ENCODE measurements at places on chromosomes 5 and 9. TPM values are rescaled to one million over a fixed set of nuclear protein-coding genes. Genes with fewer than 3 reads are reported as not detected.

GRCh38 chr9:98132806-98133631 is 14.0 kb upstream of the TRIM14 start:
- DNase-seq, result peak; percentile 67

- DNase-seq, result peak; percentile 51
Measured at GRCh38 chr9:129889941-129890717, 54.9 kb downstream of the USP20 start.

- no peak for DNase-seq
Measured at GRCh38 chr5:1655496-1656270, 131.9 kb upstream of the LPCAT1 start.

GRCh38 chr5:65076251-65076869 is 307.6 kb downstream of the CWC27 start:
- DNase-seq, result no peak

- no peak for DNase-seq
Measured at GRCh38 chr9:69186841-69187611, 12.9 kb downstream of the TJP2 start.

DNA sequence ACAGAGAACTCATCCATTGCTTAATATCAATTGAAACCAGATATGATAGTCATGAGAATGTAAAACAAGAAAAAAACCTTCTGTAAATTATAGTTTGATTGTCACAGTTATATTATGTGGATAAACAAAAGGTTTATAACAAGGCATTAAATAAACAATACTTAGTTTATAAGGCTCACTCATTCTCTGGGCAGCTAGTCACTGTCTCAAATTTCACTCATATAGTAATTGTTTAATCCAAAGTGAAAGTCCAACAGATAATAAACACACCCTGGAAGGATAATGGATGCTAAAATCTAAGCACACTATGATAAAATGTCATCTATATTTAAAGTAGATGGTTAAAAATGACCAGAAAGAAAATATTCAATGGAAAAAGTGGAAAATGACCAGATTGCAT is 30.8 kb upstream of the SLC12A2 start:
- DNase-seq, result no peak

DNA sequence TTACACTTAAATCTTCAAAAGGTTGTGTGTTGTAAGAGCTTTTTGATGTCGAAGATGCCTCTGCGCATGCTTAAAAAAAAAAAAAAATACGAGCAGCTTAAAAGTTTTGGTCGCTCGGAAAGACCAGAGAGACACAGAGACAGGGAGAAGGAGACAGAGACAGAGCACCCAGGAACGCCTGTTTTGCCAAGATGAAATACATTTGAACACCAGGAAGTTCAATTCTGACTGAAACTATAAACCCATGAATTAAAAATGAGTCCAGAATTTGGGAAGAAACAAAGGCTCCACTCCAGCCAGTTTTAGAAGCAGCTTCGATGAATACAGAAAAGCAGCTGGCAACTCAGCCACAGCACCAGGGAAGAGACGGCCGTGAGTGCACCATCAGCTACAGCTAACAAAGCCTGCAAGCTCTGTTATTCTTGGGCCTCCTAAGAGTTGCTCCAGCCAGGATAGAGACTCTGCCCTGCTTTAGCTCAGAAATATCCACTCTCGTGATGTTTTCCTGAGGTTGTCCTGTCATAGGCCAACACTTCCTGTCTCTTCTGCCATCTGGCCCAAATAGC is 2.5 kb upstream of the ZNF474 start:
- no peak for DNase-seq

GRCh38 chr9:137814841-137815240 is 62.7 kb upstream of the CACNA1B start:
- DNase-seq, result no peak

- DNase-seq, result no peak
Measured at GRCh38 chr5:162514116-162514515, 446.5 kb downstream of the GABRG2 start.

DNA sequence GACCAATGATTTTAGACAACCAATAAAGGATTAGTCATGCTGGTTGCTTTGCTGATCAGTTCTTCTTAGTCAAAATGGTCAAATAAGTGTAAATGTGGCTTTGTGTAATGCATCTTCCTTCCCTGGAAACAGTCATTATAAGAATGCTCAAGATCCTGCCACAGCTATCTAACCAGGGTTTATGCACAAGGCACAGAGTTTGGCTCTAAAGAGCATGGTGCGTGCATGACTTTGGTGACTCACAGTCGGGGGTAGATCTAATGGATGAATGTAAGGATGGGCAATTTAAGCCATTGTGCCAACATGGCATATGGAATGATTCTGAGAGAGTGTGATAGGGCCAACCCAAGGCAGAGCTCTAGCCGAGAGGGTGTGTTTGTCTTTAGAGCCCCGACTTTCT is 6.5 kb downstream of the LIX1 start:
- DNase-seq, result no peak

DNA sequence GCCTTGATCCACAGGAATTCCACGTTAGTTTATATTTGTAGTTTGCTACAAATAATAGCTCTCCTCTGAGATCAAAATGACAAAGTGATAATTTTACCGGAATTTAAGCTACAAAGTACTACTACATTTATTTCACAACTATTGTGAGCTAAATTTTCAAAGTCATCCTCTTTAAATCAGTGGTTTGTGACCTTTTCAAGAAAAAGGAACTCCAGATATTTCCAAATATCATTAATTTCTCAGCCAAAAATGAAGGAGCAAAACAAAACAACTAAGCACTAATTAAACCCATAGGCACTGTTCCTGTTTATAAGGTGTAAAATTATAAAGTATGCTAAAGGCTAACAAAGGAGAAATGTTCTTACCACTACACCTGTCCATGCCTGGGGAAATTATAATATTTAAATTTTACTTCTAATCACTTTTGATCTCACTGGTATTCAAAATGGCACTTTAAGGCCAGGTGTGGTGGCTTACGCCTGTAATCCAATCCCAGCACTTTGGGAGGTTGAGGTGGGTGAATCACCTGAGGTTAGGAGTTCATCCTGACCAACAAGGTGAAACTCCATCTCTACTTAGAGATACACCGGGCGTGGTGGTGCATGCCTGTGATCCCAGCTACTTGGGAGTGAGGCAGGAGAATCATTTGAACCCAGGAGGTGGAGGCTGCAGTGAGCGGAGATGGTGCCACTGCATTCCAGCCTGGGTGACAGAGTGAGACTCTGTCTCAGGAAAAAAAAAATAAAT is 77.5 kb downstream of the CEMIP2 start:
- no peak for DNase-seq

DNA sequence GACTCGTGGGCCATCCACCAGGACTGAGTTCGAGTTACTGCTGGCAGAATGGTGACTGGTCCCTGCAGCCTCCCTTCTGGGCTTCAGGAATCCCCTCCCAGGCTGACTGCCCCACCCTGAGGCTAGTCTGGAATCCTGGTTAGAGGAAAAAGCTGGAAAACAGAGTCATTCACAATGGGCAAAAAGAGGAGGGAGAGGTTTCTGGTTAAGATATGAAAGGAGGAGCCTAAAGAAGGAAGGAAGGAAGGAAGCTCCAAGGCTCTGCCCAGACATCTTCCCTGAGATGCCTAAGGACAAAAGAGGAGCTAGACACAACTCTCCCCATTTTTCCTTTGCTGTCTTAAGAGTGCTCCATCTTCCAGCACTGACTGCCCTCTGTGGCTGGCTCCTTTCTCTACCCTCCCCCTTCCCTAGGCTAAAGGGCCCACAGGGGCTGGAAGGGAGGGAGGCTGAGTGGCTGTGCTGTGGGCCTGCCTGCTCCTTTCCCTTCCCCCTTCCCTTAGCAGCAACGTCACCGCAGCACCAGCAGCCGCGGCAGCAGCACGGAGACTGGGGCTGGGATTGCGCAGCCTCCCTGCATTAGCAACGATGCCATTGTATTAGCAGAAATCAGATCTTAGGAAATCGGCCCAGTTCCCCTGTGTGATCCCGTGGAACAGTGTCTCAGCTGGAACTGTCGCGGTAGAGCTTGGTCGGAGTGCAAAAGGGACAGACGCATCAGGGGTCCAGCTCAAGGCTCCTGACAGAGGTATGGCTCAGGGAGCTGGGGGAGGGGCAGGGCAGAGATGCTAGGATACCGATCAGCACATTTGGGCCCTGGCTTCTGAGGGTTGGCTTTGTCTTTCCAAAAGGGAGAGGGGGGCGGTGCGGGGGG is 48.7 kb downstream of the RUSC2 start:
- DNase-seq, result peak; percentile 81

DNA sequence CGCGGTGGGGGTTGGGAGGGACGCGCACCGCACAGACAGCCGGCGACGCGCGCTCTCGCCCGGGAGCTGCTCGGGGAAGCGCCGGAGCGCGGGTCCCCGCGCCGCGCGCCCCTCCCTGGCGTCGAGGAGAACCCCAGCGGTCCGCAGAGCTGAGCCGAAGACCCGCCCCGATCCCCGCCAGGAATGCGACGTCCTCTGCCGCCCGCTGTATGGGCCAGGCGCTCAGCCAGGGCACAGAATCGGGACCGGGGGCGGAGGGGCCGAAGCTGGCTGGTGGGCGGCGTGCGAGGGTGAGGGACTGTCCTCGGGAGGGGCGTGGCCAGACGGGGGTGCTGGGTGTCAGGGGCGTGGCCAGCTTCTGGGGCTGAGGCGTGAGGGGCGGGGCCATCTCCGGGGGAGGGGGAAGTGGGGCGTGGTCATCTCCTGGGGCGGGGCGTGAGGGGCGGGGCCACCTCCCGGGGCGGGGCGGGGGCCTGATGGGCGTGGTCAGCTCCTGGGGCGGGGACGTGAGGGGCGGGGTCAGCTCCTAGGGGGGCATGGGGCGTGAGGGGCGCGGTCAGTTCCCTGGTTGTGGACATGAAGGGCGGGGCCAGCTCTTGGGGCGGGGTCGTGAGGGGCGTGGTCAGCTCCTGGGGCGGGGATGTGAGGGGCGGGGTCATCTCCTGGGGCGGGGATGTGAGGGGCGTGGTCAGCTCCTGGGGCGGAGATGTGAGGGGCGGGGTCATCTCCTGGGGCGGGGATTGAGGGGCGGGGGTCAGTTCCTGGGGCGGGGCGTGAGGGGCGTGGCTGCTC is 965 bp downstream of the PTGDS start:
- peak; percentile 84 for DNase-seq

- DNase-seq, result no peak
Measured at GRCh38 chr5:85647349-85648127, 970.2 kb upstream of the COX7C start.

DNA sequence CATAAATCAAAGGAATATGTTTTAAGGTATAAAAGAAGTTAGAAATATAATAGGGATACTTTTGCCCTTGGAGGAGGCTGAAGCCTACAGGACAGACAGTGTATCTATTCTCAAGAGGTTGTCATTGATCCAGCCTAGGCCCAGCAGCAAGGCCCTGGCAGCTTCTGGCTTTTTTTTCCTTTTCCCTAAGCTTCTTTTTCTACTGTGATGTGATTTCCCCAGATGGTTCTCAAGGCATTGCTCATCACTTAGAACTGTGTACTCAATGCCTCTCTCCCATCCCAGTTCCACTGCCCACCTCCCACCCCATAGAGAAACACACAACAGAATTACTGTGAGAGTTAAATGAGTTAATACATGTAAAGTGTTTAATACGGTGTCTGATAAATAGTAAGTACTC is 88.6 kb downstream of the SLC44A1 start:
- no peak for DNase-seq

GRCh38 chr9:117412841-117413240 is 2.0 kb downstream of the ASTN2 start:
- peak; percentile 38 for DNase-seq

DNA sequence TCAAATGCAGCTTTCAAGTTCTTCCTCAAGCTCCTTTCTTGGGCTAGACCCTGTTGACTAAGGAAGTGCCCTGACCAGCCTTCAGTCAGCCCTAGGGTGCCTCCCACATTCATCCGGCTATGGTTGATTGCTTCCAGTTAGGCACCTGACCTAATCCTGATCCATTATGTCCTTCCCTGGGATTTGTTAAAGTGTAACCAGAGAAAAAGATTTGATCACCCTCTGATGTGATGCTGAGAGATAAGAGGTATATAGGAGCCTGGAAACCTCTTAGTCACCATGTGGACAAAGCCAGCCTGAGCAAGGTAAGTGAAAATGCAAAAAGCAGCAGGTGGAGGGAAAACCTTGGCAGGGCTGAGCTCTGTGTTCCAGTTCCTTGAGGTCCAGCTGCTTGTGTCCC is 178.8 kb upstream of the ERCC6L2 start:
- DNase-seq, result no peak

- peak; percentile 23 for DNase-seq
Measured at GRCh38 chr9:136857581-136858412, 5.7 kb downstream of the MAMDC4 start.

- DNase-seq, result no peak
Measured at GRCh38 chr5:56434986-56435385, 201.9 kb upstream of the ANKRD55 start.

DNA sequence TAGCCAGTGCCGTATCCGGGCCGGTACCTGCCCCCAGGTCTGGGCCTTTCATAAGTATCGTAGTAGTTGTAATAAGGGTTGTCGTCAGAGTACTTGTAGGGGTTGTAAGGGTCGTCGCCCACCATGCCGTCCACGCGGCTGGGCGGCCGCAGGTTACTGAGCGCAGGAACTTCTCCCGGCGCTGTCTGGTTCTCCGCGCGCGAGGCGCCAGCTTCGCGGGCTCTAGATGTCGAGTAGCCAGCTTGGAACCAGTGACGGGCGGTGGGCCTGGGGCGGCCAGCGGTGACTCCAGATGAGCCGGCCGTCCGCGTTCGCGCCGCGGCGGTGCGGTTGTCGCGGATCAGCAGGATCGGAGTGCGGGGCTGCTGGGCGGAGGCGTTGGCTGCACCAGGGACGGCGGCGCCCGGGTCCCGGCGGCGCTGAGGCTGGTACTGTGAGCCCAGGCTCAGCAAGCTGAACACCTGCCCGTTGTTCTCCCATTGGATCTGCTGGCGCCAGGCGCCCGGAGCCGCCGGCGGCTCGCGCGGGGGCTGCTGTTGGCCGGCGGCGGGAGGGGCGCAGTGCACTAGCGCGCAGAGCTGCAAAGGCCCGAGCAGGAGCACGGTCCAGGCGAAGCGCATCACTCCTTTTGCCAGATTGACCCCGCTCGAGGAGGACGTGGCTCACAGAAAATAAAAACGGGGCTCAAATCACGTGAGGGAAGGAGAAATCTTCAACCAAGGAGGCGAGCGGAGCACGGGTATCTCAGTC is 518 bp downstream of the LOX start:
- peak; percentile 52 for DNase-seq

- no peak for DNase-seq
Measured at GRCh38 chr5:19886123-19886917, 101.7 kb downstream of the CDH18 start.

DNA sequence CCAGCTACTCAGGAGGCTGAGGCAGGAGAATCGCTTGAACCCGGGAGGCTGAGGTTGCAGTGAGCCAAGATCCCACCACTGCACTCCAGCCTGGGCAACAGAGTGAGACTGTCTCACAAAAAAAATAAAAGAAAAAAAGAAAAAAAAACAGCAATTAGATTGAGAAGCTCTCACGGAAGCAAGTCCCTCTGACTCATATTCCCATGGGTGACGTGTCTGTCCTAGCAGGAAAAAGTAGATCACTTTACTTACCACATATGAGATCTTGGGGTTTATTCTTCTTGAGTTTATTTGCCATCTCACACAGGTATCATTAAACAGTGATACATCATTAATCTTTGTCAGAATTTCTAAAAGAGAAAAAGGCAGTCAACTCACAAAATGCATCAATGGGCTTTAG is 62.6 kb downstream of the SUSD1 start:
- no peak for DNase-seq

- DNase-seq, result no peak
Measured at GRCh38 chr9:14434158-14434504, 120.2 kb upstream of the NFIB start.

Gene ARRDC1
- total RNA-seq, result 22.5 TPM

Gene ERAP2
- total RNA-seq, result not detected

Gene HRH2
- not detected for total RNA-seq

Gene PRR16
- 0.25 TPM for total RNA-seq

Gene TMEM232
- total RNA-seq, result 5.3 TPM

Gene BAG1
- total RNA-seq, result 92.5 TPM

Gene PCDHGA3
- 10.4 TPM for total RNA-seq

Gene KIF4B
- not detected for total RNA-seq

Gene CTNND2
- 134 TPM for total RNA-seq

Gene PCDHGA6
- 6.3 TPM for total RNA-seq
